ENCODE measurements at places on chromosomes 6 and 20.

GRCh38 chr6:119536666-119537065 is 187.1 kb upstream of the MAN1A1 start:
- DNase-seq: no peak

- no peak for DNase-seq
These were observed 93.6 kb upstream of the UST start for GRCh38 chr6:148653138-148653776.

- no peak for DNase-seq
These were observed 33.9 kb downstream of the HLA-A start for GRCh38 chr6:29976253-29976587.

- DNase-seq: no peak
These were observed 22.2 kb upstream of the MRGBP start for GRCh38 chr20:62773845-62774714.

DNA sequence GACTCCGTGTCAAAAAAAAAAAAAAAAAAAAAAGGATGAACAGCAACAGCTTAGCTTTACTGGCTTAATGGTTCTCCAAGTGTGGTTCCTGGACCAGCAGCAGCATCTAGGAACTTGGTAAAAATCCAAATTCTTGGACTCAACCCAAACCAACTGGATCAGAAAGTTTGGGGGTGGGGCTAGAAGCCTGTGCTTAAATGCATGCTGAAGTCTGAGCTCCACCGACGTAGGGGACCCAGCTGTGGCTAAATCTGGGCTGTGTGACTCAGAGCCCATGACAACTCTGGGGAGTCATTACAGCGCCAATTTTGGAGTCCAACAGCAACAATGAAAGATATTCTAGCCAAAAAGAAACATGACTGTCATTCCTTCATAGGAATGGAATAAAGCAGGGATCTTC is 13.6 kb upstream of the CHD6 start:
- peak; percentile 16 for DNase-seq

GRCh38 chr6:44441091-44441855 is 53.8 kb downstream of the CDC5L start:
- DNase-seq: no peak

- no peak for DNase-seq
These were observed 83.5 kb downstream of the SCML4 start for GRCh38 chr6:107740496-107741190.
